ENCODE measurements at places on chromosomes 6 and 20.

DNA sequence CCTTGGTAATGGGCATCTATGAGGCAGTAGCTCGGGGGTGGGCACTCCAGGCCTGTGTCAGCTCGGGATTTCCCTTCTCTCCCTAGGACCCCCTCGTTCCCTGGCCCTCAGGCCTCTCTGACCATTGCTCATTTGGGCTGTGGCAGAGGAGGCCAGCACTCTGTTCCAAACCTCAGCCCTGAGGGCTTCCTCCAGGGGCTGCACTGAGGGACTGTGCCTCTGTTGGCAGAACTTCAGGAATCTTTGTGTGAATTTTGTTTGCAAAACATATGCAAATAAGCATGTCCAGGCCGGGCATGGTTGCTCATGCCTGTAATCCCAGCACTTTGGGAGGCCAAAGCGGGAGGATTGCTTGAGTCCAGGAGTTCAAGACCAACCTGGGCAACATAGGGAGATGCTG is 11.0 kb downstream of the PACSIN1 start:
- DNase-seq = no peak

GRCh38 chr20:13425381-13426135 is 204.5 kb downstream of the ISM1 start:
- no peak for DNase-seq

DNA sequence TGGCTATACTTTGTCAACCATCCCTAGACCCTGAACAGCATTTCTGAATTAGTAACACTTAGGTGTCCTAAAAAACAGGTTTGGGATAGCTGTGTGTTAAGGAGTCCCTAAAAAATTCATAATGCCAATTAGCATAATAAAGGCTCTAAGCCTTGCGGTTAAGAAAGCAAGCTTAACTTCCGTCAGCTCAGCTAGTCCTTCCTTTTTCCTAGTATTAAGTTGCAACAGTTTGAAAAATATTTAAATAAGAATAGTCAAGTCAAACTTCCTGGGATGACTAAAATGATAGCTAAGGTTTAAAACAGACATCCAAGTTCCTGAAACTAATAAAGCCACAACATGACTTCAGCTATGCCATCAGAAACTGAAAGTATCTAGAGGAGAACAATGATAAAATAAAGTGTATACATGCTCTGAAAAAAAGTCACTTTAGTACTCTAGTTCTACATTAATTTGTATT is 3.5 kb downstream of the AKIRIN2 start:
- DNase-seq = no peak

DNA sequence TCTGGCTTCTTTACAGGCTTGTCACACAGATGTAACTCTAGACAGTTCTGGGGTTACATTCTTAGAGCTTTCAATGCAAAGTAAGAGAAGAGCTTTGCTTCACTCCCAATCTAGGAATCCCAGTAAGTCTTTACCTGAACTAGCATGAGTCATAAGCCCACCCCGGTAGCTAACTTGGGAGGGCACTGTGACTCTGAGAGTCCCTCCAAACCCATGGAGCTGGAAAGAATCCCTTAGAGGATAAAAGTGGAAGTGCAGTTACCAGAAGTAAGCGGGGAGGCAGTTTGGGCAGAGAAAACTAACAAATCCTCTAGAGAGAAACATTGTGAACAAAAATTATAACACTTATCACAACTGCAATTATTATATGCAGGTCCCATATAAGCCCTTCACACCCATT is 84.0 kb upstream of the SMLR1 start:
- DNase-seq = no peak

DNA sequence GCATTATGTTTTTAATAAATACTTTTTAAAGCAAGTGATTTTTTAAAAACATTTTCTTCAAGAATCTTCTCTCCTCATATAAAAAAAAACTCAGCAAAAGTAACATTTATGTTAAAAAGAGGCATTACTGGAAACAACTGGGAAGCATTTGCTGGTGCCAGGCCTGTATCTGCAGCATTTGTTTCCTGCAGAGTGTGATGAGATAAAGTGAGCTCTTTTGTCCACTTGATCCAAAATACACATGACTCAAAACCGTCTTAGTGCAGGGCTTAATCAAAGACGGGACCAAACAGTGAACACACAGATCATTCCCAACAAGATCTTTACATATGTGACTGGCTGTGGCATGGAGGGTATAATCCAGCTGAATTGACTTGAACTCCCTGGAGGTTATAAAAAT is 28.3 kb upstream of the RIPPLY2 start:
- no peak for DNase-seq

- DNase-seq = no peak
Observed at GRCh38 chr6:118935331-118935668, 341 bp upstream of the MCM9 start.

GRCh38 chr6:45997875-45998506 is 17.7 kb downstream of the CLIC5 start:
- DNase-seq = no peak

- no peak for DNase-seq
Observed at GRCh38 chr20:59781226-59781625, 152.2 kb downstream of the SYCP2 start.

GRCh38 chr6:77879527-77879926 is 226.7 kb downstream of the MEI4 start:
- no peak for DNase-seq

GRCh38 chr6:106804346-106805335 is 169.9 kb downstream of the CD24 start:
- DNase-seq = no peak

- DNase-seq = no peak
Observed at GRCh38 chr6:78253618-78254017, 600.8 kb downstream of the MEI4 start.
